Activated CD8-positive, alpha-beta memory T cell treated with anti-CD3 and anti-CD28 coated beads for 1 hour (primary cell): ENCODE measurements at places on chromosomes 5 and 9.

DNA sequence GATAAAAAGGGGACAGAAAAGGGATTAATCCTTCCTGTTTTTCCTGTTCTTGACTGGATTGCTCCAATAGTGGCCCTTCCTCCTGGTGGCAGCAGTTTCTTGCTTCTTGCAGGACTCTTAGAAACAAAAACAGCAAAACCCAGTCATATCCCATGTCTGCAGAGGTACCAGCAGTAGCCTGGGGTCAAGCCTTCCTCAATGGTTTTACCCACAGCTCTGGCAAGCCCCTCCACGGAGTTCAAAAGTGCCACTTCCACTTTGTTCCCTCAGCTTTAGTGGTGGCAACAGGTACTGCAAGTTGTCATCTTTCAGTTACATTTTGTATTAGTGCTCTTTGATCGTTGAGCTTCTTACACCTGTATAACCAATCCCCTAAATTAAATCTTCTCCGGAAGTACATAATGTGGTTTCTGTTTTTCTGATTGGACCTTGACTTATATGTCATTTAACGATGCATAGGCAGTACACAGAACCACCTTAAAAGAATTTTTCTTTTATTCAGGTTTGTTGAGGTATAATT lies 8.7 kb upstream of the RANBP6 start:
- DNase-seq: no peak

DNA sequence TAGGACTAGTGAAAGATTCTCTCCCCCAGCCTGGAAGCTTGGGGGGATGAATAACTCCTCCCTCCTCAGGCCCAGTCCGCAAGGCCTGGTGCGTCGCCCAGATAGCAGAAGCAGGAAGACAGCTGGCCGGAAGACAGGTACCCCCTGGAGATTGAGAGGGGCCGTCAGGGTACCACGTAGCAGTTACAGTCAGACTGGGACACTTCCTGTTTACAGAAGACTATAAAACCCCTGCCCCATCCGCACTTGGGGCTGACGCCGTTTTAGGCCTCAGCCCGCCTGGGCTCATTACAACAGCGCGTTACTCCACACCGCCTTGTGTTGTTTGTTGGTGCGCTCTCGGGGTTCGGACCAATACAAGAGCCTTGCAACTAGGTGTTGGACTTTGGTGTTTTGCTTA lies 15.4 kb downstream of the SEMA6A start:
- DNase-seq: no peak

DNA sequence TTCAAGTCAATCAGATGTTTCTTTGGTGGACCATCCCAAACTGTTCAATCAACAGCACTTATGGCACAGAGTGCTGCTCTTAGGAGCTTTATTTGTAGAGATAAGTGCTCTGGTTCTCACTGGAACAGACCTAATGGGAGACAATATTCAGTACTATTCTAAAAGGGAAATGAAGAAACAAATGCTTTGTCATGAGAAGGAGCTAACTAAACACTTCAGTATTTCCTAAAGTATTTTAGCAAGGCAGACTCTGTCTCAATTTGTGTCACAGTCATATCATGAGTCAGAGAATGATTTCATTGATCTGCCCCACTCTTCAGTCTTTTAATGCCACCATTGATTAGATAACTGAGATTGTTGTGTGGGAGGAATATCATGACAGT lies 175.3 kb downstream of the SLF1 start:
- no peak for DNase-seq

- DNase-seq: no peak
These were observed 133.1 kb upstream of the POU5F2 start for GRCh38 chr5:93874491-93874890.

DNA sequence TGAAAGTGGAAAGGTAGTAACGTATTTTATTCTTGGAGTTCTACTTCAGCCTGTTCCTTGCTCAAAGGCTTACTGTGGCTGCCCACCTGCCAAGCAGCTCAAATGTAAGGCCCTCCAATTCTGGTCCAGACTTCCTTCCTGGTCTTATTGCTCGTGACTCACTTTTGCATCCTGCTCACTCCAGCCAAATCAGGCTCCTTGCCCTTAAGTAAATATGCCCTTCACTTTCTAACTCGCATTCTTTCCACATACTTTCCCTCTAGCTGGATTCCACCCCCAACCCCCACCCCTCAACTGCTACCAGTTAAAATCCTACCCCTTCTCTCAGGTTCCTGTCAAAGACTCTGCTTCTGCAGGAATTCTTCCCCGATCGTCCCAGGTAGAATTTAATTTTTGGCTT lies 96.6 kb downstream of the GALNT10 start:
- no peak for DNase-seq

DNA sequence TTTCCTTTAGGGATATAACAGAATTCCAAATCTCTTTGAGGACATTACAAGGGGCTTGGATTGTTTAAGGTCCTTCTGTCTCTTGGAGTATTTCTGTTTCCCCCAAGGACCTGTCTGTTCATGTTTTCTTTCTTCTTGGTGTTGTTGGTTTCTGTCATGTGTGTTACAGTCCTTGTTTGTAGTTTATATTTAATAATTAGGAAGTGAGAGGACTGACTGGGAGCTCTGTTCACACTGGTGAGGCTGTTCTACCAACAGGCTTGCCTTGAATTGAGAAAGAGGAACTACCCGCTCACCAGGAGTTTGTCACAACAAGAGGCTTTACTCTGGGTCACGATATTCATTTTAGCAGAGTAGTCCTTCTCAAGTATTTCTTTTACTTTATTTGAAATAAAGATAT lies 119.2 kb upstream of the SV2C start:
- DNase-seq: no peak

DNA sequence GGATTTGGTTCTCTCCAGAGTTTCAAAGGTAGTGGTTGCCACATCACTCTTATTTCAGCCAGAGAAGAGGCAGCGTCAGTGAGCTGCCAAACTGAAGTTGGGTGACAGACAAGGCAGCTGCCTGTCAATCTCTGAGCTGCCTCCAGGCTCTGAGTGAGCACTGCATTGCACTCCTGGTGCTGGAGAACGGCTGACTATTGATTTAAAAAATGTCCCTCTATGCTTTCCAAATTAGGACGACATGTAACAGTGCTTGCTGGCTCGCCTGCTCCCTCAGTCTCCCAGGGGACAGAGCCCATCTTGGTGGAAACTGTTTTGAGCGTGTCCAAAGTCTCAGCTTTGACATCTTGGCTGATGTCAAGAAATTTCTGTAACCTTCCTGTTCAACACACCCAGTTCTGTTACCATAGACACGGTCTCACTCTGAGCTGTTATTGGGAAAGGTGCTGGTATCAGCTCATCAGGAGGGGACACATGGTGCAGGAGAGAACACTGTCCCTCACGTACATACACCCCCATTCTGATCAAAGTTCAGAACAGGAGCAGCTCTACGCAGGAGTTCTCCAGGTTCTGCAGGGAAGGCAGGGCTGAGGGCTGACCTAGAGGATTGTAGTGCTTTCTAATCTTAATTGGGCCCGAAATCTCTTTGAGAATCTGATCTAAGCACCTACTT lies 15.7 kb downstream of the PCDH12 start:
- DNase-seq: no peak

- DNase-seq: no peak
These were observed 43.9 kb upstream of the CEP78 start for GRCh38 chr9:78191931-78192330.

DNA sequence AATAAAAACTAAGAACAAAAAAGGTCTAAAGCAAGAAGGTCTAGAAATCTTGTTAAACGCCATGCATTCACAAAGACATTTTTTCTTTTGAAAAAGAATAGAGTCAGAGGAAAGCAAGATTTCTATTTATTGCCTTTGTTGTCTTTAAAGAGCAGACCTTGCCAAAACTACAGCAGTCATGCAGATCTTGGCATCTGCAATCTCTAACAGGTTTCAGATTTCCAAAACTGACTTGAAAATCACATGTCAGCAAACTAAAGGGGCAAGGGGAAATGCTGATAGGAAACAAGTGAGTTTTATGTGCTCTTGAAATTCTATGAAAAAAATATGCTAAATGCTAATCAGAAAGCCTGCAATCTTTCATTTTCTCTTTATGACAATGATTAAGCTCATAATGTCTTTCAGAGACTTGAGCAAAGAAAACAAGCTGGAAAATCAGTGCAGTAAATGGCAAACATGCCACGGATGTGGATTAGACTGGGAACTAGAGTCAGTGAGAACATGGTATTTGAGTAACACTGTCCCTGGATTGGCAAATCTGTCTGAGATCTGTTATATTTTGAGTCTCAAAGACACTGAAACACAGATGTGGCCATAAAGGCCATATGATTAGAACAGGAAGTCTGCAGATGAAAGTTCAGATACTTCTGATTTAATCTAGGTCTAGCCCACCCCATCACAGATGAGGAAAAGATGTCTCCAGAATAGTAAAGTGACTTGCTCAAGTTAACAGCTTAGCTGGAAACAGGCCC lies 361.4 kb upstream of the RPS23 start:
- DNase-seq: no peak

- DNase-seq: no peak
These were observed 122.1 kb upstream of the FBXL17 start for GRCh38 chr5:108503986-108504385.
